T-helper 2 cell treated with Interferon-gamma antibody and Interleukin-4, amounts not matched to agents 5 μg/mL and 100 μg/mL, for 36 hours (primary cell): ENCODE measurements at places on chromosomes 2 and 18.

GRCh38 chr2:72789241-72789640 is 36.6 kb downstream of the EXOC6B start:
- no peak for DNase-seq

DNA sequence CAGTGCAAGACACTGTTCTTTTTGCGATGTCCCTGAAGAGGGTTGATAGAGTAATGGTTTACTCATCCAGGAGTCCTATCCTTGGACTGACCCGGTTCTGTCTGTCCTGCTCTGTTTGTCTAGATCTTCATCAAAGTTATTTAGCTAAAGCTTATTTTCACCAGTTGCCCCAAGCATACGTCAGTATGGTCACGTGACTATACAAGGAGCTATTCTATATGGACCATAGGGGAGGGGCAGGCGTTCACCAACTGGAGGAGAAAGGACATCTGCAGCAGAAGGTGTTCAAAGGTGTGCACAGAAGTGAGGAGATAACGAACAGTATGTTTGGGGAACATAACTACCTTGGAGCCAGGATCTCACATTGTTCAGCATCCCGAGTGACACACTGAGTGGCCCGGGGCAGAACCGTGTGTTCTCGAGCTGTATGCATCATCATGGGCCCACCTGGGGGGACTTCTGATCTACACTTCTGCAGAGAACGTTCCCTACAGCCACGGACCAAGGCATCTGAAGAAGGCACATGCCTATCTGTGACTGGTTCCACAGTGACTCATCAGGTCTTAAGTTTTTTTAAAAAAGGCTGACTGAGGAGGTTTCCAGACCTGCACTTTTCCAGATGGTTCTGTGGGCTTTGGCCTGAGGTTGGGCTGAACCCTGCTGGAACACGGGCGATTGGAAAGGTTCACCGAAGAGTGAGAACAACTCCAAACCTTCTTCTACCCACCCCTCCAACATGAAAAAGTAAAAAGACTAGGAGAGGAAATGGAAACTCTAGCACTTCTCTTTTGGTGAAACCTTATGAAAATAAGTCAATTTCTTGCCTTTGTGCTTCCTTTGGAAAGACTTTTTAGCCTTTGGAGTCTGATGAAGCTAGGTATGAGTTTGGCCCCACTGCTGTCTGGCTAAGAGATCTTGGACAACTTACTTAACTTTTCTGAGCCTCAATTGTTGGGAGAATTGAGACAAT is 68.6 kb upstream of the YWHAQ start:
- DNase-seq: no peak

- no peak for DNase-seq
These were observed 134.1 kb upstream of the SIX3 start for GRCh38 chr2:44807201-44808025.

DNA sequence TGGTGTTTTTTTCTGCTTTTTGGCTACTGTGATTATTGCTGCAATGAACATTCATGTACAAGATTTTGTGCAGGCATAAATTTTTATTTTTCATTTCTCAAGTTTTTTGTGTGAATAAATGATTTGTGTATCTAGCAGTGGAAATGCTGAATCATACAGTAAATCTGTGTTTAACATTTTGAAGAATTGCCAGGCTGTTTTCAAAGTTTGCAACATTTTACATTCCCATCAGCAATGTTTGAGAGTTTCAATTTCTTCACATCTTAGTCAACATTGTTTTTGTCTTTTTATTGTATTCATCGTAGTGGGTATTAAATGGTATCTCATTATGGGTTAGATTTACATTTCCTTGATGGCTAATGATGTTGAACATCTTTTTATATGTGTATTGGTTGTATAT is 98.8 kb upstream of the RBMS1 start:
- no peak for DNase-seq
